ENCODE measurements at places on chromosomes 2 and 18.

DNA sequence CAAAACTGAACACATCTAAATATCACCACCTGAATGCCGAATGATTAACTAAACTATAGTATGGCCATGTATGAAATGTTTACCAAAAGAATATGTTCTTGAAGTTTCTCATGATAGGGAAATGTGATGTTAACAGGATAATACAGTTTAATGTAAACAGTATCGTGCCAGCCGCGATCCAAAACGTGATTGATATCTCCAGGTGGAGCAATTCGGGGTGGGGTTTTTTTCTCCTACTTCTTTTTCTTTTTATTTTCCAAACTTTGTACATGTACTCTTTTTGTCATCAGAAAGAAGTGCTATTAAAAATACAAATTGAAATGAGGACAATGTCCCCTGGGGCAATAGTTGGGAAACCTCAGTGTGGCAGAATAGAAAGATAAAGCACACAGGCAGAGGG lies 4.0 kb upstream of the BIN1 start:
- H3K27me3 ChIP-seq: no peaks in the 10 kb centered on the region
- no peak overlapping the region for H3K4me3 ChIP-seq
- H3K36me3 ChIP-seq: no peaks in the 10 kb centered on the region

- no peaks in the 10 kb centered on the region for H3K36me3 ChIP-seq
- no peak for DNase-seq
- peaks cover 3% of the 10 kb centered on the region for H3K4me1 ChIP-seq
- no peaks in the 10 kb centered on the region for H3K27me3 ChIP-seq
These were observed 138.5 kb downstream of the MEP1B start for GRCh38 chr18:32328379-32328778.

- no peak overlapping the region for H3K27ac ChIP-seq
- no peaks in the 10 kb centered on the region for H3K4me1 ChIP-seq
- H3K4me3 ChIP-seq: no peak overlapping the region
- no peaks in the 10 kb centered on the region for H3K27me3 ChIP-seq
- no peak for DNase-seq
- H3K36me3 ChIP-seq: no peaks in the 10 kb centered on the region
These were observed 29.4 kb upstream of the ST3GAL5 start for GRCh38 chr2:85917887-85918795.

DNA sequence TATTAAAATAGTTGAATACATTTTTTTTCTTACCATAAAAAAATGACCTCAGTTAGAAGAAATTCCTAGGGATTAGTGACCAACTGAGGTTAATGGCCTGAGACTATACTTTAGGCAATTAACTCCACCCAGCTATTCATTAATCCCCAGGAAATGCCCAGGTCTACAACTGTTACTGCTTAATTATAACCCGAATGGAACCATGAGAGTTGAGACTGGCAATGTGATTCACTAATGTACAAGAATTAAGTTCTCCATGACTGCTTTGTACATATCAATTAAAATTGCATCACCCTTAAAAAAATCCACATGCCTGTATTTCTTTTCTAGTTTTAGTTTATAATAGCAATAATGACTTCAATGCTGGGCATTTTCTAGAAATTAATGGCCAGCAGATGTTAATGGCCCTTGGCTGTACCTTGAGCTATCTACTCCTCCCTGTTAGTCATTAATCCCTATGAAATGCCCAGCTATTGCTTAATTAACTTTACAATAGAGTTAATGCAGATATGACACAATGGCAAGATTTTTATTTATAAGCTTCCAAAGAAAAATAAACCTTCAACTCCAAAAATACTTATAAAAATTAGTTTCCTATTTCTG lies 44.1 kb downstream of the ERBB4 start:
- no peaks in the 10 kb centered on the region for H3K4me1 ChIP-seq
- H3K27ac ChIP-seq: no peak overlapping the region
- H3K27me3 ChIP-seq: no peaks in the 10 kb centered on the region
- no peak for DNase-seq

DNA sequence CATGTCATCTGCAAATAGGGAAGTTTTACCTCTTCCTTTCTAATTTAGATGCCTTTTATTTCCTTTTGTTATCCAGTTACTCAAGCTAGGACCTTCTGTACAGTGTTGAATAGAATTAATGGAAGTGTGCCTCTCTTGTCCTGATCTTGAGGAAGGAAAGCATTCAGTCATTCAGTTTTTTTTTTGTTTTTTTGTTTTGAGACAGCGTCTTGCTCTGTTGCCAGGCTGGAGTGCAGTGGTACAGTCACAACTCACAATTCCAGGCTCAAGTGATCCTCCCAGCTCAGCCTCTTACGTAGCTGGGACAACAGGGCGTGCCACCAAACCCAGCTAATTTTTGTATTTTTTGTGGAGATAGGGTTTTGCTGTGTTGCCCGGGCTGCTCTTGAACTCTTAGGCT lies 203.9 kb upstream of the ALPP start:
- no peak overlapping the region for H3K27ac ChIP-seq
- H3K27me3 ChIP-seq: no peaks in the 10 kb centered on the region
- no peak for DNase-seq
- no peaks in the 10 kb centered on the region for H3K4me1 ChIP-seq
- no peak overlapping the region for H3K4me3 ChIP-seq

DNA sequence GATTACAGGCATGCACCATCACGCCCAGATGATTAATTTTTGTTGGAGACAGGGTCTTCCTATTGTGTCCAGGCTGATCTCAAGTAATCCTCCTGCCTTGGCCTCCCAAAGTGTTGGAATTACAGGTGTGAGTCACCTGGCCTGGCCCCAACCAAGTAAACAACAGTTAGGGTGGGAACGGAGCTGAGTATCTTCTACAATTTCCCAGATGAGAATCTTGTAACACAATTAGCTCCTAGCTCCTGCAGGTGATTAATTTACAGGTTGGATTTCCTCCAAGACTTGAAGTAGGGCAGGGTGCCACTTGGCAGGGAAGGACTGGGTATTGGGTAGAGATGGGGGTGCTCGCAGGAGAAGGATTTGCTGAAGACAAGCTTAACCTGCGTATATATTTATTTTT lies 17.8 kb downstream of the NLRC4 start:
- H3K27me3 ChIP-seq: no peaks in the 10 kb centered on the region
- no peak overlapping the region for H3K4me3 ChIP-seq
- DNase-seq: no peak
- H3K27ac ChIP-seq: no peak overlapping the region

DNA sequence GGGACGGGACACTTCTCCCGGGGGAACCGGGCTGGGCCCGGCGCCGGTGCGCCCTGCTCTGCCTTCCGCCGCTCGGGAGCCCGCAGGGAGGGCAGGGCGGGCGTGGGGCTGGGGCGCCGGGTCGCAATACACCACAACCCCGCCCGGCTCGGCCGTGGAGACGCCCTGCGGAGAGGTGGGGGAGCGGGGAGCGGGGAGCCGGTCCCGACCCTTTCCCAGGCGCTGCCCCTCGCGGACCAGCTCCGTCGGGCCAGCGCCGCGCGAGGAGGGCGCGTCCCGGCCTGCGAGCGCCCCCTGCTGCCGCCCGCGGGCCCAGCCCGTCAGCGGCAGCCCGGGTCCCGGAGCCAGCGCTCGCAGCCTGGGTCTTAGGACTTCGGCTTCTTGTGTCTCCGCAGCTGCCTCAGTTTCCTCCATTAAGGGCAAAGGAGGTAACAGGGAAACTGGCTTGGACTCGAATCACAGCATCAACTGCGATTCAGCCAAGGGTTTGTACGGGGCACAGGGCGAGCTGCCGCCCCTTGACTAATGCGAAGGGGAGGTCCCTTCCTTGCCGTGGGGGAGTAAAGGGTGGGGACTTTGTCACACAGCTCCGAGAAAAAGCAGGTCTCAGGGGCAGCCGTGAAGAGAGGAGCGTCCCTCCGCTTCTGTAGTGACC lies 635 bp upstream of the ADRA2B start:
- peaks cover 17% of the 10 kb centered on the region for H3K27me3 ChIP-seq
- H3K36me3 ChIP-seq: no peaks in the 10 kb centered on the region
- peak overlapping the region; percentile 81 for H3K4me3 ChIP-seq
- H3K4me1 ChIP-seq: peaks cover 4% of the 10 kb centered on the region
- DNase-seq: peak; percentile 94
- no peak overlapping the region for H3K27ac ChIP-seq

All from upper lobe of left lung (tissue), 6 donors.